Stimulated activated naive CD4-positive, alpha-beta T cell (primary cell): ENCODE measurements at places on chromosomes 5 and 9.

DNA sequence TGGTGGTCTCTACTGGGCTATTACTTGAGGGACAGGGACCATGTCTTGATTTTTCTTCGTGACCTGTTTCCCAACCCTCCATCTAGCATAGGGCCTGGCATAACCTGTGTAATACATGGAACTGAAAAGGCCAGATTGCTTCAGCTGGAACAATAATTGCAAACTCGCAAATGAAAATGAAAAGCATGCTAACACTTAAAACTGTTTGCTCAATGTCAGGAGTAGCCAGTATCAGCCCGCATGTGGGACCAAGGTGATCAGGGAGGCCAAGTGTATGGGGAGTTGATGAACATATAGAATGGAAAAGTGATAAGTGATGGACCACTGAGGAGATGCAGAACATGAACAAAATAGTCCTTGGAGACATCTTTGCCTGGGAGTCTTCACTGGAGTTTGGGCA, 25.2 kb downstream of the GLRX start:
- no peak for DNase-seq

GRCh38 chr5:72949481-72949880, 6.4 kb upstream of the FCHO2 start:
- DNase-seq = no peak

DNA sequence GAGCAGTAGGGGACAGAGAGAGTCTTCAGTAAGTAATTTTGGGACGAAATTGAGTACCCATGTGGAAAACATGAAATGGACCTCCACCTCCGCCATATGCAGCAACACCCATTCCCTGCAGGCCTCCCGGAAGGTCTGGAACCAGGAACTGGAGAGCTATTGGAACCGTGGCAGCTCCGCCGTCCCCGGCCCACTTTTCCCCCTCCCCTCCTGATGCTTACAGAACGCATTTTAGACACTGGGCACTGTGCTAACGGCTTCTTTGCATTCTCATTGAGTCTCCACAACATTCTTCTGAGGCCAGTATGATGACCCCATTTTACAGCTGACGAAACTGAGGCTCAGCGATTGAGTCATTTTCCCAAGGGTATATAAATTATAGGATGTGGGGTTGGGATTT, 20.4 kb upstream of the ZBTB43 start:
- no peak for DNase-seq

DNA sequence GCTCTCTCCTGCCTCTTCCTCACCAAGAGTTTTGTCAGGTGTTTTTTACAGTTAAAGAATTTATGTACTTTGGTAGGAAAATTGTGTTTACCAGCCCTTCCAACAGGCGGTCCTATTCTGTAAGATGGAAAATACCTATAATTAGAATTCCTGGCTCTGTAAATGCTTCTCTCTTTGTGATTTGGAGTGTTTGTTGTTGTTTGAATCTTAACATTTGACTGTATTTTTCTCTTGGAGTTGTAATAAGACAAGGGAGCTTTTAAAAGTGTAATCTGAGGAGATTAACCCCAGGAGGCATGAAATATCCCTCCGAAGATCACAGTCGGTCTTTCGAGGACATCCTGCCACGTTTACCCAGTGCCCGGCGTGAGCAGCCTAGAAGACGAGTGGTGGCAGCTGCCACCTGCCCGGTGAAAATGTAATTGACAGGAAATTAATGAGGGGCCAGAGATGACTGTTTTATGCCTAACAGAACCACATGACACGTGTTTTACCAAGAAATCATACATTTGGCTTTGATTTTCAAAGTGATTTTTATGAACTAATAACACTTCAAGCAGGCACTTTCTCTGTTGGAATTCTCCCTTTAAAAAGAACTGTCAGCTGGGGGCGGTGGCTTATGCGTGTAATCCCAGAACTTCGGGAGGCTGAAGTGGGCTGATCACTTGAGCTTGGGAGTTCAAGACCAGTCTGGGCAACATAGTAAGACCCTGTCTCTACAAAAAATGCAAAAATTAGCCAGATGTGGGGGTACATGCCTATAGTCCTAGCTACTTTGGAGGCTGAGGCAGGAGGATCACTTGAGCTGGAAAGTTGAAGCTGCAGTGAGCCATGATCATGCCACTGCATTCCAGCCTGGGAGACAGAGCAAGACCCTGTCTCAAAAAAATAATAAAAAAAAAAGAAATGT, 20.0 kb downstream of the ANKRD33B start:
- DNase-seq = no peak

GRCh38 chr5:176712546-176713304, 65.4 kb downstream of the TSPAN17 start:
- no peak for DNase-seq

- DNase-seq = no peak
These were observed 106.7 kb downstream of the MCTP1 start for GRCh38 chr5:95178046-95178651.

DNA sequence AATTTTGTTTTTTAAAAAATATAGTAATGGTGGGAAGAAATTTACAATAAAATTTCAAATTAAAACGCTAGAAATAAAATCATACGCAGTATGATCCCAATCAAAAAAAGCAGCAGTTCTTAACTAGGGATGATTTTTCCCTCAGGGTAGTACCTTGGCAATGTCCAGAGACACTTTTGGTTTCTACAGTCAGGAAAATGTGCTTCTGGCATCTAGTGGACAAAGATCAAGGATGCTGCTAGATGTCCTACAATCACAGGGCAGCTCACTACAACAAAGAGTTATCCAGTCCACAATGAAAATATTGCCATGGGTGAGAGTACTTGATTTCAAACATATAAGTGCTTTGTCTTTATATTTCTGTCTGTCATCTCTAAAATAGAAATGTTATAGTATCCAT, 400.2 kb upstream of the SGCD start:
- no peak for DNase-seq

DNA sequence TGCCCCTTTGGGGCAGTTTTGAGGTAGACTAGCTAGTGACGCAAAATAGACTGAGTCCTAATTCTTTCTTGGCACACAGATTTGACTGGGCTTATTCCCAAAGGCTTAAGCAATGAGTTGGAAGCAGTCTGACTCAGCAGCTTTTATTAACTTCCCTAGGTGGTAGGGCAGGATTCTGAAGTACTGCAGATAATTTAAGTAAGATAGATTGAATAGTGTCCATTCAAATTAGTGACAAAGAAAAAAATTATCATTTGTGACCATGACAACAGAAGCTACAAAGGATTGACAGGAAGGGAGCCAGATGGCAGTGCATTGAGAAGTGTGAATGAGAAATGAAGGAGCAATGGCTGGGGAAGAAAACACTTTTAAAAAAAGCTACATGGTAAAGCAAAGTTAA, 649.4 kb downstream of the CDH9 start:
- DNase-seq = no peak

GRCh38 chr9:81410201-81410600, 279.1 kb downstream of the TLE1 start:
- DNase-seq = no peak

GRCh38 chr5:55146080-55146479, 13.9 kb upstream of the GPX8 start:
- DNase-seq = no peak

DNA sequence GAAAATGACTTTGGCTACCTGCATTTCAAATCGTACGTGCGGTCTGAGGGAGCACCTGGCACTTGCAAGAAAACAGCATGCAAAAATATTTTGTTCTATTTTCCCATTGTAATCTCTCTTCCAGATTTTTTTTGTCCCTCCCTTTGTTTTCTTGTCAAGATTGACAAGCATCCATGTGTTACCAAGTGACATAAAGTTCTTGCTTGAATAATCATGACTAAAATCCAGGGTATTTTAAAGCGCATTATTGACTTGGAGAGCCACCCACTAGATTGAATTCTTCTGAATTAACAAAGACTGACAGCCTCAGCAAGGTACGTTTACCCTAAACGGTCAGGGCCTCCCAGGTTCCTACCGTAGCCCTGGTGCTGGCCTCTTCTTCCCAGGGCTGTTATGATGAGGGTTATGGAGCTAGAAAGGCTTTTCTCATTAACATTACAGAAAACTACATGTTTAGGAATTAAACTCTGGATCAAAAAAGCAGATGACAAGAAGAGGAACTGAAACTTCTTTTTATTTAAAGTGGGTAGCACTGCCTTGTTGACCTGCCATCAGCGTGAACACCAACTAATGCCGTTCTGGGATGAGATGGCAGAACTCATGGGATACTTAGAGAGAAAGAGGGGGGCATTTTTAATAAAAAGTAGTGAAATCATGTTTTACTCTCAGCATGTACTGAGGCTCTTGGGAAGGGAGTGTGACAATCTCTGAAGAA, 297.0 kb downstream of the EFNA5 start:
- no peak for DNase-seq

- DNase-seq = no peak
These were observed 116.0 kb downstream of the FGF1 start for GRCh38 chr5:142569905-142570304.

- no peak for DNase-seq
These were observed 298.4 kb downstream of the CWC27 start for GRCh38 chr5:65067147-65067506.

DNA sequence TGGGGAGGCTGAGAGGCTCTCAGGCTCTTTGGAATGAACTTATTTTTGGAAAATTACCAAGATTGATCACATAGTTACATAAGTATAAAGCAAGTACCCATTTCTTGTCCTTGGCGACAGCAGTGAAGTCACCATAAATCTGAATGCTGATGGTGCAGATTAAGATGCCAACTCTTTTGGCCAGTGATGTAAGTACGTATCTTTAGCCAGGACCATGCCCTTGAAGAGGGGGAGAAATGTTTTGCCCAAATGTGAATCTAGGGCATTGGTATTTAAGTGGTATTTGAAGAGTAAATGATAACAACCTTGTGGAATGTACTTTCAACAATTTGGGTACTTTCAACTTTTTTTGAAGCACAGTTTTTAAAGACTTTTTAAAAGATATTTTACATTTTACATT, 68.2 kb upstream of the RAD23B start:
- no peak for DNase-seq

DNA sequence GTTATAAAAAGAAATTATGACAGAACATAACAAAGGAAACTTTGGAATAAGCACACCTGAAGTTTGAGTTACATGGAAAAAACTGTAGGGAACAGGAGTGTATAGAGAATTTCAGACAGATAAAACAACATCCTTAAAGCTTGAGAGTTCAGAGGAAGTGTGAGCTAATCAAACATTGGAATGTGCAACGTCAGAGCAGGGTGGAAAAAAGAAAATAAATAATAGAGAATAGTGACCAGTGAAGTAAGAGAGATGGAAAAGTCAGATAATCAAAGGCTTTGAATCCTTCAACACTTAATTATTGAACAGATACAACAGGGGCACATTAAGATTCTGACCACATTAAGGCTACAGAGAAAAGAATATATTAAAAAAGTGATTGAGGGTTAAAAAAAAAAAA, 128.5 kb upstream of the CDH10 start:
- no peak for DNase-seq

DNA sequence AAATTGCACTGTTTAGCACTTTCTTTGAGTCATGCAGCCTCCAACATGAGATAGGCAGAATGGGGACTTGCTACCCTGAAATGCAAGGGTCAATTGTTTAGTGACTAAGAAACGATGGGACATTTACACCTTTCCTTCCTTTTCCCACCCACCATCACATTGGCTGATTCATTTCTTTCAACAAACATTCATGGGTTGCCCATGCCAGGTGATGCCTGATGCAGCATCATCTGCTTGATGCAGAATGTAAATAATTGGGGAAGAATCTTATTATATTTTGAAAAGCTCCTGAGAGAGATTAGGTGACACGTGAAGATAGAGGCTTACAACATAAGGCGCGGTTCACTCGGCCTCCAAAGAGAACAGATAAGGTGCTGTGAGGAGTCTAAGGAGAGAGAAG, 4.5 kb upstream of the TRMT10B start:
- no peak for DNase-seq

DNA sequence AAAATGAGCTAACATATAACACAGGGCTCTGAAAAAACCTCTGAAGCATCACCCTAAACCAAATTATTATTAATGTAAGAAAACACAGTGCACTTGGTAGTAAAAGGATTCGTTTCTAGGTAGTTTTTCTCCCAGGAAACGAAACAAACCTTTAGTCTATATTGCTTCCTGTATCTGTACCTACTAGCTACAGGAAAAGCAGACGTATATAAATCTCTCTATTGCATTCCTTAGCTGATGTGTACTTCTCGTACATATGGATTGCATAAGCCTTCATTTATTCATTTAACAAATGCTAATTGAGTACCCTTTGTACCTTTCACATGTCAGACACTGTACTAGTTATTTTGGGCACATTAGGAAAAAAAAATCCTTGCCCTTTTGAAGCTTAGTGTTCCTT, 85.0 kb upstream of the RASA1 start:
- no peak for DNase-seq
